ENCODE measurements at places on chromosomes 12 and 14.

DNA sequence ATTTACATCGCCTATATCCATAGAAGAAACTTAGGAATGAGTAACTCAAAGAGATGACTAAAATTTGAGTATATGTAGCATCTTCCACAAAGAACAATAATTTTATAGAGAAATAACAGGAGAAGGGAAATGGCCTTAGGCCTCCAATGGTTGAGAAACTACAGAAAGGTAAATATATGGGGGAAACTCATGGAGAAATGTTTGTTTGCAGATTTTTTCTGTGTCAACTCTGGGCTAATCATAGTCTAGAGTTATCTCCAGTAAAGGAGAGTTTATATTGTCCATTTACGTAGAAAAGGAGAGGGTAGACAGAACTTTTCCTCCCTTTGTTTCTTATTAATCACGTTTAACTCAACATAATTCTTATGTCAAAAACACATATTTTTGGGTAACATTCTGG is 244.2 kb downstream of the GLT1D1 start:
- no peak for DNase-seq

GRCh38 chr12:62730649-62731048 is 204.3 kb downstream of the PPM1H start:
- no peak for DNase-seq

- DNase-seq, result no peak
These were observed 131.0 kb downstream of the TMEM132D start for GRCh38 chr12:129772501-129773493.

GRCh38 chr14:103418481-103418818 is 33.2 kb downstream of the MARK3 start:
- no peak for DNase-seq

DNA sequence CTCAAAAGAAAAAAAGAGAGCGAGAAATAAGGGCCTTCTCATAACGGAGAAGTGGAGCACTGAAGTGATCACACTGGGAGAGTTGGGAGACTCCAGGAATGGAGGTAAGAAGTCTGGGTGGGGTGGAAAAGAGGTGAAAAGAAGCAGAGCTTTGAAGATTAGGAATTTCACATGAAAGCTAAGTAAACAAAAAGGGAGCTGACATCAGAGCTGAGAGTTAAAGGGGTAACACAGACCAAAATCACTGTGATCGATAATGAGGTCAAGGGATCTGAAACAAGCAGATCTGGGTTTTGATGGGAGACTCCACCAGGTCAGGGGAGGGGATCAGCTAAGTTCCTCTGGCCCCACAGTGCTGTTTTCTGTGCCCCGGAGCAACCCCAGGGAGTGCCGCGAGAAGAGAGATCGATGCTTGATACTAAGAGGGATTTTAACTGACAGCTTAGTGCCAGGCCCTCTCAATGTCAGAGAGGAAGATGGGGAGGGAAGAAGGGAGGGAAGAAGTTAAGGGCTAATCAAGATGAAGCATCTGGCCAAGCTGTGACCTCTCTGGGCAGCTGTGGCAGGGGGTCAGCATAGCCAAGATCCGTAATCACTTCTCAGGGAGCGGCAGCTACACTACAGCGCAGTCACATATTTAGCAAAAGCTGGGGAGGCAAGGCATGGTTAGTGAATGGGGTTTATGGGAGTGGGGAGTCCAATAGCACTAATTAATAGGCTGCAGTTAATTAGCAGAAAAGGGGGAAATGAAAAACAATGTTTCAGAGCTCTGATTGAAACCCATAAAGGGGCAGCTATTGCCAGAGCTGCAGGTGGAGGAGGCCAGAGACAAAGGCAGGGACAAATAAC is 8.0 kb downstream of the AQP6 start:
- peak; percentile 91 for DNase-seq

DNA sequence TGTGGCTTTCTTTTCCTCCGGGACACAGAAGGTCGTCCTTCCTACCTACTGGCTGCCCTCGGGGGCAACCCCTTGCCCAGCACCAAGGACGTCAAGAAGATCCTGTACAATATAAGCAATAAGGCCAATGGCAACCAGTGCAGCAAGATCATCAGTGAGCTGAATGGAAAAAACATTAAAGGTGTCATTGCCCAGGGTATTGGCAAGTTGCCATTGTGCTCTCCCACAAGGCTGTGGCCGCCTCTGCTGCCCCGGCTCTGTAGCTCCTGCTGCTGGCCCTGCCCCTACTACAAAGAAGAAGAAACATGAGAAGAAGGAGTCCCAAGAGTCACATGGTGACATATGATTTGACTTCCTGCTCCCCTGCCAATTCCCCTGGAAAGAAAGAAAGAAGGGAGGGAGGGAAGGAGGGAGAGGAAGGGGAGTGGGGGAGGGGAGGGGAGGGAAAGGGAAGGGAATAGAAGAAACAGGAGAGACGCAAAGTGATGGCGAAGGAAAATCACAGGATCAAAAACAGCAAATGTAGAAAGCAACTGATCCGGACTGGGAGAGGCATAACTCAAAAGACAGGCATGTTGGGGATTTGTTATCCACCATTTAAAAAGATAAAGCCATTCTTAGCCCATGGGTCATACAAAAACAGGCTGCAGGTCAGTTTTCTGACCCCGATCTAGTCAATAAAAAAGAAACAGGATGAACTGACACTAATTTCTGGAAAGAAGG is 61.3 kb upstream of the RESF1 start:
- peak; percentile 45 for DNase-seq

DNA sequence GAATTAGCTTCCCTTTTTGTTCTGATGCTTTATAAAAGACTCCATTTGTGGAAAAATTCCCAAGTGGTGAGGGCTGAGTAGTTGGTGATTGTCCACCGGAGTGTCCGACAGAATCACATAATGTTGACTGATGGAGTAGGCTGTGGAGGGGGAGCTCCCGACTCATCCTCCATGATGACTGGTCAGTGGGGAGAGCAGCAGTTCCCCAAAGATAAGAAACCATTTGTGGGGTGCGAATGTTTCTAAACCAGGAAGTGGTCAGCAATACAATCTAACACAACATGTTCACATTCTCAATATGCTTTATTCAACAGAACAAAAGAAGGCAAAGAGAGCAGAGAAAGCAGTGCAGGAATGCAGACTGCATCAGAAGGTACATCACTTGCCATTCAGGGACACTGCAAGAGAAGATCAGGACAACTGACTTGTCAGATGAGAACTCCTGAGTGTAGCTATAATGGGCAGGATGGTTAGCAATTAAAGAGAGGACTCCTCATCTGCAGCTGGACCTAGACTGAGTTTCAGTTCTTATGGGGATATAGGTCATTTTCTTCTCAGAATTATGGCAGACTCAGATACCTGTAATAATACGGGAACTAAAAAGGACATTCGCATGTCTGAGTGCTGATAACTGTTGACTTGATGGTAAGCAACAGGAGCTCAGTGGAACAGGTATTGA is 5.4 kb downstream of the KRT6B start:
- no peak for DNase-seq

- no peak for DNase-seq
These were observed 531.2 kb upstream of the CCDC196 start for GRCh38 chr14:65954942-65955341.

DNA sequence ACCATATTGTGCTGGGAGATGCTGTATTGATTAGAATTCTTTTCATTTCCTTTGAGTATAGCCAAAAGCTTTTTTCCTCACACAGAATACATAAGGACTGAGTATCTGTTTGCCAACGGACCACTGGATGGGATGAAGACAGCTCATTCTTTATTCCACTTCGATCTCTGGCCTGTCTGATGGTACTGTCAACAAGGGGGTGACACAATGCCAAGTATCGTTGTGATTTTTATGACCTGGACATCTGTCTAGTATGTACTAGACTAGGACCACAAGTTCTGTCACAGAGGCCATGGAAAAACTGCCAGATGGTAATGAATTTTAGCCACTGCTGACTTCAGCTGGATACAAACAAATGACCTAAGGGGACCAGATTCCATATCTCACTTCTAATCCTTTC is 502.7 kb downstream of the SOX5 start:
- DNase-seq, result peak; percentile 46

- DNase-seq, result peak; percentile 36
These were observed 97.0 kb downstream of the CMKLR1 start for GRCh38 chr12:108241986-108242703.

DNA sequence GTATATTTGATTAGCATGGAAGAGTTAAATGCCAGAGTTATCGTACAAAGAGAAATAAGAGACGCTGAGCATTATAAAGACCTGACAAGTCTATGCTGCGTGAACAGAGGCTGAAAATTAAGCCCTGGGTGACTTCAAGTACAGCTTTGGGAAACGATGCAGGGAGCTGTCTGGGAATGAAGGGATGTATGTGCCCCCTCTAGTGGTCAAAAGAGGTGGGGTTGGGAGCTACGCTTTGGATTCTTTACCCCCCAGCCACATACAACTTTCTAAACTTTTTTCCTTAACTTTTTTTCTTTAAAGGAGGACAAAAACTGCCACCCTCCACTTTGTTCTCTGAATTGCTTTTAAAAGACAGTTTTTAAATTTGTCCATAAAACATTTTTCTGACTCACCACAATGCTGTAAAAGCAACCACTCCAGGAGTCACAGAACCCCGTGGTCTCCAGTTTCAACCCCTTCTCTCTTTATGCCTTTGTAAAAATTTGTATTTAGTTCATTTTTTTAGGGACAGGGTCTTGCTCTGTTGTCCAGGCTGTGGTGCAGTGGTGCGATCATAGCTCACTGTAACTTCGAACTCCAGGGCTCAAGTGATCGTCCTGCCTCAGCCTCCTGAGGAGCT is 59.4 kb downstream of the ZNF664 start:
- peak; percentile 88 for DNase-seq

- DNase-seq, result no peak
These were observed 382.2 kb downstream of the CCER1 start for GRCh38 chr12:90572778-90573177.

DNA sequence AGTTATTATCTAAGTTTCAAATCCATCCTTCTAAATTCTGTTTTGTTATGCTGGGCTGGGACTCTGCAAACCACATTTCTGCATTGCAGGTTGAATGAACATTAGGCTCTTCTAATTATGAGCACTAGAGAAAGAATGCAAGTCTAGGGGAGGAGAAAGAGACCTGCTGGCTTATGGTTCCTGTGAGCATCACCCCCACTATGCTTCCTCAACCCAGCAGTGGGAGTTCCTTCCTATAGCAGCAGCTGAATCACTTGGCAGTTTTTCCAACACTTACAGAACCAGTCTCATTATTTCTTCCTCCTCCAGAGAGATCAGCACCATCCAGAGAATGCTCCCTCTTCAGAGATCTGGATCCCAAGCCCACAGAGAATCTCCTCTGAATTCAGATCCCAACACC is 297.7 kb upstream of the CLEC14A start:
- no peak for DNase-seq

DNA sequence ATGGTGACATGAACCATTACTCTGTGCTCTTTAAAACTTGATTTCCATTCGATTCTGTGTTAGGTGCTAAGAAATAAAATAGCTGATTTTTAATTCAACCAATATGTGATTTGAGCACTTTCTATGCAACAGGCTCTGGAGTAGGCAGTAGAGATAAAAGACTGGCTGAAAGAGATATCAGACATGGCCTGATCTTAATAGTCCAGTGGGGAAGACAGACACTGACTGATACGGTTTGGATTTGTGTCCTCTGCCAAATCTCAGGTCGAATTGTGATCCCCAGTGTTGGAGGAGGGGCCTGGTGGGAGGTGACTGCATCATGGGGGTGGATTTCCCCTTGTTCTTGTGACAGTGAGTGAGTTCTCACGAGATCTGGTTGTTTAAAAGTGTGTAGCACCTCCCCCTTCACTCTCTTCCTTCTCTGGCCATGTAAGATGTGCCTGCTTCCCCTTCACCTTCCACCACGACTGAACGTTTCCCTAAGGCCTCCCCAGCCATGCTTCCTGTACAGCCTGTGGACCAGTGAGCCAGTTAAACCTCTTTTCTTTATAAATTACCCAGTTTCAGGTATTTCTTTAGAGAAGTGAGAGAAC is 128.6 kb downstream of the PPM1H start:
- DNase-seq, result no peak

DNA sequence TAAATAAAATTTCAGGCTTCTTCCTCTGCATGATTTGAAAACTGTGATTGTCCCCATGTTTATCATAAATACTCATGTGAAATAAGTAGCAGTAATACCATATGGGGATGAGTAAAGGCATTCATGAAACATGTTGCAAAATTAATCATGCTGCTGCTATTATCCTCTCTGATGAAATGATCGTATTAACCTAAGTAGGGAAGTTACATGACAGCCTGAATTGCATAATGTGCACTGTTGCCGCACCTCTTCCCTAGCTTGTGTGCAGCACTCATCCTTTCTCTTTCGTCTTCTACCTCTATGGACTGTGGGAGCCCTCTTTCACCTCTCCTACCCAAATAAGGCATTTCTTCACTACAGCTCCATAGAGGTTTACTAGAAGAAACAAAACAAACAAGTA is 367.6 kb downstream of the SOX5 start:
- peak; percentile 60 for DNase-seq

GRCh38 chr12:122042910-122043309 is 21.2 kb downstream of the BCL7A start:
- no peak for DNase-seq

DNA sequence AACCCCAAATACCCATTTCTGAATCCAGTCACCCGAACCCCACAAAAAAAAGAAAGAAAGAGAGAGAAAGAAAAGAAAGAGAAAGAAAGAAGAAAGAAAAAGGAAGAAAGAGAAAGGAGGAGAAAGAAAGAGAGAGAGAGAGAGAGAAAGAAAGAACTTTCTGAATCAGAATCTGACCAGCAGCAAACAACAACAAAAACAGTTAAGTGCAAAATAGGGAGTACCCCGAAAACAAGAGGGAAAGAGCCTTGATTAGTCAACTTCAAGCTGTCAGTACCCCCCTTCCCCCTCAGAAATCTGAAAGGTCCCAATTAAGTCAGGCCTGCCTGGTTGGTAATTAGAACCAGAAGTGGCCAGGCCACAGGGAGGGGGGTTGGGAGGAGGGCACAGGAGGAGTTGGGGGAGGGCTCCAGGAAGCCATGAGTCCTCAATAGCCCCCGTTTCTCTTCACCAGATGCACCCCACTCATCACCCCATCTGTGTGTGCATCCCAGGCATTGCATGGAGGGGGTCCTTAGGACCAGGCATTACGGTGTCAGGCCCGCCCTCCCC is 9.8 kb downstream of the RARG start:
- no peak for DNase-seq

DNA sequence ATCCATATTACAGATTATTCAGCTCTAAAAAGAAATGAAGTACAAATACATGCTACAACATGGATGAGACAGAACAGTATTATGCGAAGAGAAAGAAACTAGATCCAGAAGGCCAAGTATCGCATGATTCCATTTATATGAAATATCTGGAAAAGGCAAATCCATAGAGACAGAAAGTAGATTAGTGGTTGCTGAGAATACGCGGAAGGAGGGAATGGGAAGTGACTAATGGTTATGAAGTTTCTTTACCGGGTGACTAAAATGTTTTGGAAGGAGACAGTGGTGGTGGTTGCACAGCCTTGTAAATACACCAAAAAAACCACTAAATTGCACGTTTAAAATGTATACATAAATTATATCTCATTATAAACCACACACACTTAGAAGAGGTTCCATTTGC is 12.5 kb downstream of the PRDM4 start:
- no peak for DNase-seq

- no peak for DNase-seq
These were observed 77.8 kb downstream of the PPP2R5E start for GRCh38 chr14:63465347-63465746.

- DNase-seq, result no peak
These were observed 17.1 kb downstream of the MRPL42 start for GRCh38 chr12:93484315-93484981.

All from NCI-H82 (cell line).